ENCODE measurements at places on chromosomes 3 and 15. TPM values are rescaled to one million over a fixed set of nuclear protein-coding genes. Genes with fewer than 3 reads are reported as not detected.
A peak's percentile ranks its signal among the peaks of the same experiment; 100 is the strongest.

The GRAMD1C gene
- total RNA-seq = 1.2 TPM

- peak; percentile 3 for DNase-seq
Measured at GRCh38 chr3:126146034-126146433, 34.4 kb downstream of the ALDH1L1 start.

- no peak for DNase-seq
Measured at GRCh38 chr3:45537970-45538640, 56.4 kb upstream of the LIMD1 start.

DNA sequence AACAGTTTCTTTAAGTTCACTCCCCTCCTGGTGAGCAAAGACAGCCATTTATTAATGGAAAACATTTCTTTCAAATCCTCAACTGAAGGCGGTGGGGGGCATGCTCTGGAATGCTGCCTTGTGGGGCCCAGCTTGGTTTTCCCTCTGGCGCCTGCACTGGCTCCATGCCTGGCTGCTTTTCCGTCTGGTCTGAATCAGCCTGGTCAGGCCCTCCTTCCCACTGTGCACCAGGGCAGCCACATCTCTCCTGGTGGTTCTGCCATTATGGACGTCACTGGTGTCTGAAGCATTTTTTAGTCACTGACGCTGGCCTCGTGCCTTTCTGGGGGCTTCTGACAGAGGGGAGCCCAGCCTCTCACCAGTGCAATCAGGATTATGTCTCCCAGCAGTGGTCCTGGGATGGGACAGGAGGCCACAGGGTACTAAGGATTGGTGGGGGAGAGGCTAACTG is 57.6 kb upstream of the APEH start:
- DNase-seq = peak; percentile 83

DNA sequence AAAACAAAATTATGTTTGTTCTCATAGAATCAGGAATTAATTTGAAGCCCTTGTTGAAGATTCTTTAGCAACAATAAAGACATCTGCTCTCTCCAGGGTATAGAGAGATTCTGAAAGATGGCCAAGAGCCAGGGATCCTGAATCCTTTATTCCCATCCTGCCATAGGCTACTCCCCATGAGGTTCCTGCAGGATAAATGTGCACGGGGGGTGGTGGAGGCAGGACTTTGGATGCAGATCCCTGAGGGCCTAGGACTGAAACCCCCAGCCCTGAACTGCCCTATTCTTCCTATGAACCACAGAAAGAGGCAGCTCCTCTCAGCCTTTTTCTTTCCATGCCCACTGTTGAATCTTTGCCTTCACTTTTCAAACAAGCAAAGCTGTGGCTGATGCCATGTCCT is 17.1 kb downstream of the TMEM108 start:
- no peak for DNase-seq

DNA sequence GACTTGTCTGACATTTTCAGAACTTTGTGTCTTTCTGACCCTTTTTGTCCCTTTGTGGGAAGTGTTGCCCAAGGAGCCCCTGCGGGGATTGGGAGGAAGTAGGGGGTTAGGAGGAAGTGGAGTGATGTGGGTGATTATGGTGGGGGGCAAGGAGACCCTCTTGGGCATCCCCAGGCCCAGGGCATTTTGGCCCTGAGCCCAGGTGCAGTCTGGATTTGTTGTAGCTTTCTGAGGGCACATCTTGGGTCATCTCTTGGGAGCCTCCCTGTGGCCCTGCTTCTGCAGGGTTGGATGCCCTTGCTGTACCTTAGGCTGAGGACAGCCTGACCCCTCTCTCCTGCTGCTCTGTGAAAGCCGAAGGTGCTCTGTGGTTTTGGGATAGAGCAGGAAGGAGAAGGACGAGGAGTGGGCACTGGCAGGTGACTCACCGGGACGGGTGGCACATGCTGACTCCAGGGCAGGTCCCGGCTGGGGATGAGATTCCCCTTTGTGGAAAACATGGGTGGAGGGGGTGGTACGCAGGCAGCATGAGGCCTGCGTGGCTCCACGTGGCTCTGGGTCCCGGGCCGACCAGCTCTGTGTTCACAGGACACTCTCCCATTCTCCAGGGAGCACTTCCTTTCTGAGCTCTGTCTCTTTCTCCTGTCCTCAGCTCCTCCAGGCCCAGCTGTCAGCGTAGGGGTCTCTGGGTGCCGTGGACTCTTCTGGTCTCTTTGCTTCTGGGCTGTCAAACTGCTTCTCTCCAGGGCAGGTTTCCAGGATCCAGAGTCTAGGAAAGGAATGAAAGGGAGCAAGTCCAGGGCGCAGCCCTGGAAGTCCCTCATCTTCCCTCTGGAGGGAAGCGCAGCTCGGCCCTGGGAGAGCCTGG is 11.8 kb downstream of the CD276 start:
- DNase-seq = no peak

Data from osteoblast (primary cell).